Type B pancreatic cell (in vitro differentiated cells): ENCODE measurements at places on chromosomes 5 and 9. TPM values are rescaled to one million over a fixed set of nuclear protein-coding genes. Genes with fewer than 3 reads are reported as not detected.

Gene DND1
- 1.6 and 2.6 TPM in 2 replicates for total RNA-seq

Gene NR5A1
- 0.12 and 0.26 TPM in 2 replicates for total RNA-seq

Gene IL4
- not detected in 2 replicates for total RNA-seq

Gene IQGAP2
- total RNA-seq: 20.2 and 24.7 TPM in 2 replicates

Gene BTNL3
- total RNA-seq: 0.82 and 2.7 TPM in 2 replicates

Gene CLPTM1L
- total RNA-seq: 84.8 and 90.1 TPM in 2 replicates

Gene GFI1B
- 0.45 TPM in 1 of 2 replicates, not detected in the other for total RNA-seq

Gene LSM11
- total RNA-seq: 3.6 and 7.1 TPM in 2 replicates

Gene ORM1
- total RNA-seq: 0.65 and 1.6 TPM in 2 replicates

- no peak overlapping the region for H3K27ac ChIP-seq
- no peaks in the 10 kb centered on the region for H3K36me3 ChIP-seq
- no peak overlapping the region for H3K4me3 ChIP-seq
- peaks cover 12% of the 10 kb centered on the region for H3K4me1 ChIP-seq
- DNase-seq: no peak
These were observed 181.8 kb downstream of the GADD45G start for GRCh38 chr9:89786655-89787054.

DNA sequence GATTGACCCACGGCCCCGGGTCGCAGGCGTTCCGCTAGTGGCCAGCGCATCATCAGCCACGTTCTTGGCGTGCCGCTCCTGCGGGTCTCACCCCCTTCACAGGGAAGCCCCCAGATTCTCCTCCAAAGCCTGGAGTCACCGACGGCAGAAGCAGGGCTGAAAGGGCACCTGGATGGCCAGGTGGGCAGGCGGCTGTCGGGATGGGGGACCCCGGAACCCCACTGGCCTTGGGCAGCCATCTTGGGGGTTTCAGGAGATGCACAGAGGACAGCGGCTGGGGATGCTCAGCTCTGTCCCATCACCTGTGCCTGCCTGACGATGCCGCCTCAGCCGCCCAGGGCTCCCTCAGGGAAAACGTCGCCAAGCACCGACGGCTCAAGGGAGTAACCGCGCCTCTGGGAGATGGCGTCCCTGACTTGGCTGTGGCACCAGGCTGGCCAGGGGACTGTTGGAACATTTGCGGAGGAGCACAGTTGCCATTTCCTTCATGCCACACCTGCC is 14.1 kb upstream of the SLC9A3 start:
- H3K36me3 ChIP-seq: no peaks in the 10 kb centered on the region
- DNase-seq: no peak
- peaks cover 12% of the 10 kb centered on the region for H3K4me1 ChIP-seq
- H3K27me3 ChIP-seq: peaks cover 19% of the 10 kb centered on the region

DNA sequence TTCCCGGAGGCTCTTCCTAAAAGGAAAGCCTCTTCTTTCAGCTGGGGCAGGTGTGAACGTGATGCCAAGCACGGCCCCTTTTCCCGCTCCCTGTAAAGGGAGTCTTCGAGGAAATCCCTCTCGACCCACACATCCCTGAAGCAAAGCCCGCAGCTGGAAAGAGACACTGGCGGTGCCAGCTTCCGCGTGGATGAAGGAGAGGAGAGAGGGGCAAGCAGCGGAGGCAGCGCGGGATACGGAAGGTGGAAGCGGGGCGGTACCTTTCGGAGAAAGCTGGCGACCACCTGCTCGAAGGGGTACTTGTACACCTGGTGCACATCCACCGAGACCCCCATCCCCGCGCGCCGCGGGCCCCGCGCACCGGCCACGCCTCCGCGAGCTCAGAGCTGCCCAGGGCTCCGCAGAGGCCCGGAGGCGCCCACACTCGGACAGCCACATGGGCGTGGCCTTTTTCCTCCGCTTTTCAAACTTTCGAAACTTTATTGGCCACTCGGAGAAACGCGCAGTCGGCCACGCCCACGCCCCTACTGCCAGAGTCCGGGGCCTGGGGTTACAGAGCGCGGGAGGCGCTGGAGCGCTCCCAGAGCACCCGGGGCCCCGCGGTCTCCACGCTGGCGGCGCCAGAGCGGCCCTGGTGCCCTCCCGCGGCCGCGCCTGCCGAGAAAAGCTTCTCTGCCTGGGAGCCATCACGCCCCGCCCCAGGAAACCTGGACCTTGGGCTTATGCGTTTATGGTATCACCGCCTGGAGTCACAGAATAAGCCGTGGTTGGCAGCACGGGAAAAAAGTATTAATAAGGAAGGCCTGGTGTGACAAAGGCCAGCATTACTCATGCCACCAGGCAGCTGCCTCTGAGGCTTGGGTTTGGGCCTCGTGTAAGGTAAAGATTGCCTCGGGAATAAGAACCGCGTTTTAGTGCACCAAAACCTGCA is at the start of gene PRELID2:
Gene PRELID2 (minus strand): TSS at position 426 of the 931 bp plus-strand sequence. CDS start 91 bp downstream, at position 335.
- no peaks in the 10 kb centered on the region for H3K27me3 ChIP-seq
- peak within 1 kb of the TSS; percentile 76 for H3K27ac ChIP-seq
- peaks cover 27% of the 10 kb centered on the region for H3K4me1 ChIP-seq

DNA sequence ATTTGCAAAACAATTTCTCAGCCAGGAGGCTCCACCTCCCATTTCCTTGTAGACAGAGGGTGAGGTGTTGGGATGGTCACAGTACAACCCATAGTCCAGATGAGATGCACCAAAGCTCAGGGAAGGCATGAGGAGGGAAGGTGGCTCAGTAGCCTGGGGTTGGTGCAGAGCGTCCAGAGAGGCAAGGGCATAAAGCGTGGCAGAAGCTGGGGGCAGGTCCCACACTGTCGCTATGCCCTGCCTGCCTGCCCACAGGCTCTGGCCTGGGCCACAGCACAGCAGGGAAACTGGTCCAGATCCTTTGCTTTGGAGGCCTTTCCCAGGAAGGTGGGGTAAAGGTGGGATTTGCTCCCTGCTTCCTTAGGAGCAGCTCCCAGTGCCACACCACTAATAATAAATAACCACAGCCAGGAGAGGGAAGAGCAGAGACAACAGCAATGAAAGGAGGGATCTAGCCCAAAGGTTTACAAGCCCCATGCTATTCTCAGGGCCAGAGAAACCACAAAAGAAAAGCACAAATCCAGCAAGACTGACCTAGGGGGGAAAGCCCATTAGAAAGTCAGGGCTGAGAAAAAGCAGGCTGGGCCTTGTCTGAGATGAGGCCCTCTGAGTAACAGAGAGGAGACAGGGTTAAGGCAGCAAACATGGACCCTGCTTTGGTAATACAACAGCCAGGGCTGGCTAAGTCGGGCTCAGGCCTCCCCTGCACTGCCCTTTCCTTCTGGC is 27.2 kb downstream of the PCDHGC5 start:
- H3K27ac ChIP-seq: peak overlapping the region; percentile 89
- H3K27me3 ChIP-seq: no peaks in the 10 kb centered on the region
- peaks cover 47% of the 10 kb centered on the region for H3K4me1 ChIP-seq
- H3K4me3 ChIP-seq: no peak overlapping the region
- H3K36me3 ChIP-seq: peaks cover 45% of the 10 kb centered on the region

GRCh38 chr5:105917189-105917588 is 1753.5 kb downstream of the EFNA5 start:
- DNase-seq: no peak
- no peak overlapping the region for H3K4me3 ChIP-seq
- H3K4me1 ChIP-seq: peaks cover 9% of the 10 kb centered on the region
- H3K27ac ChIP-seq: no peak overlapping the region
- no peaks in the 10 kb centered on the region for H3K36me3 ChIP-seq
- H3K27me3 ChIP-seq: no peaks in the 10 kb centered on the region

DNA sequence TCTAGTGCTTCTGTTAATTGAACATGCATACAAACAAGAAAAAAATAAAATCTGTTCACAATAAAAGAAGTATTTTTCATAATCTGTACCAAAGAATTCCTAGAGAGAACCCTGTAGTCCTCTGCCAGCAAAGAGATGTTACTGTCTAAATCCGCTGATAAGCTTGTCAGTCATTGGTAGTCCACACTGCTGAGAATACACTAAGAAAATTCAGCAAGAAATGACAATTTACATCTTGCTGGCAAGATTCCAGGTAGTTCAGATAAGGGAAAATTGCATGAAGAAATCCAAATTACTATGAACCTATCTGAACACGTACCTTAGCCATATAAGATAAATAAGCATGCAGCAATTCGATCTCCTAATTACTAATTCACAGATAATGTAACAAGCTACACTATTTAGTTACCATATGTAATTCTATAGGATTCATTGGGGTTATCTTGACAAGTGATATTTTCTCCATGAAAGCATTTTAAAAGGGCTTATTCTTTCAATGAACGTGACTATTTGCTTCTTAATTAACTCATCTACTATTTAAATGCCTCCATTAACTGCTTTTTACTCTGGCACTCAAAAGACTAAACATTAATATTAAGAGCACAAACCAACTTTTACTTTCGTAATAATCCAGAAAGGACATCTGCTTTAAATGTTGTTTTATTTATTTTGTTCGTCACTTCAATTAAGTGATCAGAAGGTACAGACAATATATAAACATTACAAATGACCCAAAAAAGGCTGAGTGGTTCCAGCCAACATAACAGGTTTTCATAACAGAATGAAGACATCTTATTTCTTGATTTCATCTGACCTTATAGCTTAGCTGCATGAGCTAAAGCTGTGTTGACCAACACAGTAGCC is 9.7 kb downstream of the MPDZ start:
- no peaks in the 10 kb centered on the region for H3K36me3 ChIP-seq
- no peak for DNase-seq
- no peak overlapping the region for H3K4me3 ChIP-seq
- no peaks in the 10 kb centered on the region for H3K27me3 ChIP-seq
- no peak overlapping the region for H3K27ac ChIP-seq

- H3K4me3 ChIP-seq: no peak overlapping the region
- H3K27ac ChIP-seq: no peak overlapping the region
- no peak for DNase-seq
- peaks cover 4% of the 10 kb centered on the region for H3K4me1 ChIP-seq
- H3K36me3 ChIP-seq: no peaks in the 10 kb centered on the region
These were observed 312.5 kb downstream of the RASEF start for GRCh38 chr9:82750411-82750913.

GRCh38 chr5:171453056-171453725 is 33.7 kb downstream of the FGF18 start:
- H3K4me3 ChIP-seq: peak overlapping the region; percentile 18
- H3K4me1 ChIP-seq: peaks cover 31% of the 10 kb centered on the region
- no peaks in the 10 kb centered on the region for H3K36me3 ChIP-seq
- H3K27me3 ChIP-seq: peaks cover 11% of the 10 kb centered on the region
- H3K27ac ChIP-seq: peak overlapping the region; percentile 70

- no peaks in the 10 kb centered on the region for H3K36me3 ChIP-seq
- no peak overlapping the region for H3K4me3 ChIP-seq
- peaks cover 10% of the 10 kb centered on the region for H3K27me3 ChIP-seq
These were observed 25.8 kb upstream of the RNF130 start for GRCh38 chr5:180097163-180097894.

DNA sequence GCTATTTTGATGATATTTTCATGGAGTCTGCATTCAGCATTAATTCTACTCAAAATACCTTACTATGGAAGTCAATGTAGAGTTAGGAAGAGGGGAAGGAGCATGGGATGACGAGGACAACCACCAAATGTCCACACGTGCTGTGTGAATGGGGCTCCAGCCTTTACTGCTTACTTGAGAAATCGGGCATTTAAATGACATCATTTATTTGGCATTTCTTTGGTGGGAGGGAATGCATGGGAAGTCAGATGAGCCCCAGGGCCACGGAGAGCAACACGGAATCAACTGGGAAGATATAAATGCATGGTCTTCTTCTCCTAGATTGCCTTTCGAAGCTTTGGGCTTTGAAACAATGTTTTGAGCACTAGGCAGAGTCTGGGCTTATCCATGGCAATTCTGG is 458.5 kb upstream of the KLF4 start:
- no peaks in the 10 kb centered on the region for H3K27me3 ChIP-seq
- H3K36me3 ChIP-seq: no peaks in the 10 kb centered on the region
- H3K4me3 ChIP-seq: no peak overlapping the region
- no peak for DNase-seq
- H3K4me1 ChIP-seq: no peaks in the 10 kb centered on the region
- H3K27ac ChIP-seq: no peak overlapping the region

- no peak overlapping the region for H3K4me3 ChIP-seq
- H3K4me1 ChIP-seq: no peaks in the 10 kb centered on the region
- no peaks in the 10 kb centered on the region for H3K36me3 ChIP-seq
- DNase-seq: no peak
- no peak overlapping the region for H3K27ac ChIP-seq
These were observed 8.5 kb downstream of the RXFP3 start for GRCh38 chr5:33944543-33945132.

- H3K27me3 ChIP-seq: no peaks in the 10 kb centered on the region
- peaks cover 29% of the 10 kb centered on the region for H3K36me3 ChIP-seq
- no peak for DNase-seq
- no peaks in the 10 kb centered on the region for H3K4me1 ChIP-seq
- H3K27ac ChIP-seq: no peak overlapping the region
These were observed 195.0 kb downstream of the PBX3 start for GRCh38 chr9:125942125-125942524.

- no peak overlapping the region for H3K4me3 ChIP-seq
- H3K27ac ChIP-seq: no peak overlapping the region
- H3K36me3 ChIP-seq: peaks cover 32% of the 10 kb centered on the region
- H3K27me3 ChIP-seq: no peaks in the 10 kb centered on the region
- DNase-seq: no peak
These were observed 18.6 kb upstream of the MOB3B start for GRCh38 chr9:27548055-27548741.

DNA sequence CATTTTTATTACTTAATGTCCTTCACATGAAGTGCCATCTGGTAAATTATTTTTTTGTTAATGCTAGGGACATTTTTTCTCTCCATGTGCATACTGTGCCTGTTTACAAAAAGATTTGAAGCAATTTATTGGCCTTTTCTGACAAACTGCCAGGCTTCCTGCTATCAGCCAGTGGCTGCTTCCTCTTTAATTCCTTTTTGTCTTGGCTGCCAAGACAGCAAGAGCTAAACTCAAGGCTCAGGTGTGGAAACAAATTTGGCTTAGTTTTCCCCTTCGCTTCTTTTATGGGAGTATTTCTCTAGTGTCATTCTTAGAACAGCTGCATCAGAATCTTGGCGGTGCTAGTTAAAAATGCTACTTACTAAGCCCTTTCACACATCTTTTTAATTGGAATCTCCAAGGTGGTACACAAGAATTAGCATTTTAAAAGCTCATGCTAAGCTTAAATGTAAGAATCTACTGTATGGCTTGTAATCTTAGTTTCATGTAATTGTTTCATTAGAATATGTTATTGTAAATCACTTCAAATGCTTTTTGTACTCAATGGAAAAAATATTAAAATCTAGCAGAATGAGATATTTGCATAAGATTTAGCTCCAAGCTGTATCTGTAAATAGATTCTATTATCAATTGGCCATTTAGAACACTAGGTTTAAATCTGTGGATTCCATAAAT is 134.2 kb upstream of the RASGRF2 start:
- no peaks in the 10 kb centered on the region for H3K27me3 ChIP-seq
- peaks cover 27% of the 10 kb centered on the region for H3K36me3 ChIP-seq
- H3K4me3 ChIP-seq: no peak overlapping the region
- no peak overlapping the region for H3K27ac ChIP-seq
- no peaks in the 10 kb centered on the region for H3K4me1 ChIP-seq
- DNase-seq: no peak

- no peak for DNase-seq
- H3K36me3 ChIP-seq: peaks cover 21% of the 10 kb centered on the region
- H3K4me3 ChIP-seq: no peak overlapping the region
These were observed 29.0 kb downstream of the MTMR12 start for GRCh38 chr5:32283539-32284377.

GRCh38 chr9:15305470-15305869 is 1.5 kb downstream of the TTC39B start:
- no peak for DNase-seq
- H3K27ac ChIP-seq: peak overlapping the region; percentile 66
- H3K27me3 ChIP-seq: peaks cover 2% of the 10 kb centered on the region
- H3K36me3 ChIP-seq: peaks cover 4% of the 10 kb centered on the region
- H3K4me1 ChIP-seq: peaks cover 7% of the 10 kb centered on the region
